ENCODE measurements at places on chromosomes 1 and 21.

GRCh38 chr21:31235671-31236450 is 108.2 kb downstream of the TIAM1 start:
- DNase-seq: no peak

DNA sequence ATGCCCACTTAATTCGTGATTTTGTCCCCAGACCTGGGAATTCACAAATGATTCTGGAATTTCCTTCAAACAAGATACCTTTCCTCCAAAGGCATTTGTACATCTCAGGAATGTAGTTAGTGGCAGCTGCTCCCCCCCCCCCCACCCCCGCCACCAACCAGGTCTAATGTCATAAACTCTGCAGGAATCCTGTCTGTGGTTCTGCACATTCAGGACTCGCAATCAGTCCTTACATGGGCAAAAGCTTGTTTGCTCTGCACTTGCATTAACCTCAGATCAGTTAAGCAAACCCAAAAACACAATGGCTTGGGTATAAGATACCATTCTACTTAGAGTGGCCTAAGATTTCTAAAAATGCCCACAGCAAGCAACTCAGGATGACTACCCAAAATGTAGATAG is 143.8 kb downstream of the TGFB2 start:
- no peak for DNase-seq

DNA sequence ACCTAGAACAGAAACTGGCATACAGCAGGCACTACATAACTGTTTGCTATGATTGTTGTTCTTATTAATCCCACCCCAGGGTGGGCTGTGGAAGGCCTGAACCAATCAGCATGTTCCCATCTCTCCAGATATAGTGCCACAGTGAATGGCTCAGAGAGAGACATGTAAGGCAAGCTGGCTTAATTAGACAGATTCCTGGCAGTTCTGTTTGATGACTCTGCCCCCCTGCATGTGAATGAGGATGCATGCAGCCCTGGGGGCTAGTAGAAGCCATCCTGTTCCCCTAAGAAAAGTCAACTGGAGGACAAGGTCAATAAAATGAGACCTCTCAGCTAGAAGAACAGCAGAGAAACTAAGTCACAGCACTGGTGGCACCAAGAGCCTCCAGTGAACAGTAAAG is 130.3 kb downstream of the GLIS1 start:
- no peak for DNase-seq

- no peak for DNase-seq
These were observed 524 bp downstream of the COPA start for GRCh38 chr1:160342526-160342925.

DNA sequence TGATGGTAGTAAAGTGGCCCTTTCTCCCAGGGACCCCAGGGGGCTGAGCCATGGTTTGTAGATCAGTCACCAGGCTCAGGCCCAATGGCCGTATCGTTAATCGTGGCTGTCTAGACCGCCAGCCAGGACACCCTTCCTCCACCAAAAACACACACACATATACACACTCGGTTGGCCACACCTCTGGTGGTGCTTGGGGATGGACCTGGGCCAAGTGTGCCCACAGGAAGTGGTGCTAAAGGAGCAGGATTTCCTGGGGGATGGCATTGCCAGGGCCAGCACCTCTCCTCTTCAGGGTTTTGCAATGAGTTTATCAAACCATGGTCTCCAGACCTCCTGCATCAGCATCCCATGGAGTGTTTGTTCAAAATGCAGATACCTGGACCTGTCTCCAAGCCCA is 36.2 kb downstream of the CITED4 start:
- no peak for DNase-seq

GRCh38 chr1:114353262-114353661 is 157.7 kb downstream of the TRIM33 start:
- peak; percentile 94 for DNase-seq

GRCh38 chr1:222224636-222225315 is 323.1 kb downstream of the HHIPL2 start:
- DNase-seq: no peak

DNA sequence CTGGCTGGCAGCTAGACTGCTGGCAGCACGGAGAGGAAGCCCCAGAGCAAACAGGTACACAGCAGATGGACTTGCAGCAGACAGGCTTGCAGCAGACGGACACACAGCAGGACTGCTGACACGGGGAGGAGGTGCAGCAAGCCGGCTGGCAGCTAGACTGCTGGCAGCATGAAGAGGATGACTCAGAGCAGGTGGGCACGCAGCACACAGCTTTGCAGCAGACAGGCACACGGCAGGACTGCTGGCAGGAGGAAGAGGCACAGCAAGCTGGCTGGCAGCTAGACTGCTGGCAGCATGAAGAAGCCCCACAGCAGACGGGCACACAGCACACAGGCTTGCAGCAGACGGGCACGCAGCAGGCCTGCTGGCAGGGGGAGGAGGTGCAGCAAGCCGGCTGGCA is 498 bp downstream of the KRTAP10-2 start:
- DNase-seq: no peak

DNA sequence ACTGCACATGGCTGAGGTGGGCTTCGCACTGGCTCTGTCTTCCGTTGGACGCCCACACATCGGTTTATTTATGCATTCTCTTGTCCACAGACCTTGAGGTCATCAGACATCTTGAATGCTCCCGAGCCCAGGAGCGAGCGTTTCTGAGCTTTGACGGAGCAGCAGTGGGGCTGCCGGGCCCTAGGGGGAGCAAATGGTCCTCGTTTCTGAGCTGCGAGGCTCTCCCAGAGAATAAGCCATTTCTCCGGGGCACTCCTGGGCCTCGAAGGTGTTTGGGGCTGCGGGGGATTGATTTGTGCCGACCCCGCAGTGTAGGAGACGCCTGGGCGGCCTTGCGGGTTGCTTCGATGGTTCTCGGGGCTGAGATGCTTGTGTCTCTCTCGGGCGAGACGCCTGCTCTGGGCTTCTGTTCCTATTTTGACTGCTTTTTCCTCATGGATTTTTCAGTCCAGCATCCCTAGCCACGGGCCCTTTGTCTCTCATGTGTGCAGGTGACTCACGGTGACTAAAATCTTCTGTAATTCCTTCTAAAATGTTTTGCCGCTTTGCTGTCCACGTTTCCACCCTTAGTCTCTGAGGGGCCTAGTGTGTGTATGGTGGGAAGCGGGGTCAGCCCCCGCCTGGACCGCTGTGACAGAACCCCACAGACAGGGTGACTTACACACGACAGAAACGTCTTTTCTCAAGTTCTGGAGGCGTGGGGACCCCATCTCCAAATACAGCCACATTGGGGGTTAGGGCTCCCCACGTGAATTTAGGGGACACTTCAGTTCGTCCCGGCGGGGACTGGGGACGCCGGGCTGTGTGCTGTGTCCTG is 62.1 kb downstream of the FAAP20 start:
- no peak for DNase-seq

All from NCI-H2171 treated with DMSO at 0.1 percent for 48 hours (cell line).